ENCODE measurements at places on chromosomes 12 and 14.
A peak's percentile ranks its signal among the peaks of the same experiment; 100 is the strongest.

DNA sequence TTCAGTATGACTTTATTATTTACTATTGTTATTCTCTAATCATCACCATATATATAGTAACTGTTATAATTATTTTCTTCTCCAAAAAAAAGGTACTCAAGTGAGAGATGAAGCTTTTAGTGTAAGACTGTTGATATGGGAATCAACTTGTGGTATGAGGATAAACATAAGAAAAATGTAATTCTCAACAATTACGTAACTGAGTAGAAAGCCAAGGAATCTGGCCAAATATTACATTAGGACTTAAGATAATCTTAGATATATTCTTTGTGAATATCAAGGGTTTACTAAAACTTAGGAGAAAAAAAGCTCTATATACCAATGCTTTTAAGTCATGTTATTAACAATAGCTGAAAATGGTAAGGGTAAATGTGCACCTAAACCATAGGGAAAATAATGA, 13.3 kb downstream of the SENP1 start:
- no peak for DNase-seq

DNA sequence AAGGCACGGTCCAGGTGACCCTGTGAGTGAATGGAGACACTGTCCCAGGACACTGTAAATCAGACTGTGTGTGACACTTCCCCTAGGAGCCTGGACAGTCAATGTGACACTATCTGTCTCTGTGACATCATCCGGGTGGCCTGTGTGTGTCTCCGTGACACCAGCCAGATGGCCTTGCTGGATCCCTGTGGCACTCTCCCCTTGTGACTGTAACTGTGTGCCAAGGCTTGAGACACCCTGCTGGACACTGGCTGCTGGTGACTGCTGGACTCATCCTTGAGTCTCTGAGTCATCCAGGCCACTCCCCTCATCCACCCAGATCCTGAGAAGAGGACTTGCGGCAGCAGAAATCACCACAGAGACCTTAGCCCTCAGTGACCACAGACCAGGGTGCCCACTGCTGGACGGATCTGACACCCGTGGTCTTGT, 51.6 kb downstream of the MVK start:
- DNase-seq: no peak

- DNase-seq: no peak
These were observed 112.2 kb downstream of the SLC16A7 start for GRCh38 chr12:59708064-59708463.

- DNase-seq: no peak
These were observed 63.9 kb downstream of the VCPKMT start for GRCh38 chr14:50052517-50052916.

DNA sequence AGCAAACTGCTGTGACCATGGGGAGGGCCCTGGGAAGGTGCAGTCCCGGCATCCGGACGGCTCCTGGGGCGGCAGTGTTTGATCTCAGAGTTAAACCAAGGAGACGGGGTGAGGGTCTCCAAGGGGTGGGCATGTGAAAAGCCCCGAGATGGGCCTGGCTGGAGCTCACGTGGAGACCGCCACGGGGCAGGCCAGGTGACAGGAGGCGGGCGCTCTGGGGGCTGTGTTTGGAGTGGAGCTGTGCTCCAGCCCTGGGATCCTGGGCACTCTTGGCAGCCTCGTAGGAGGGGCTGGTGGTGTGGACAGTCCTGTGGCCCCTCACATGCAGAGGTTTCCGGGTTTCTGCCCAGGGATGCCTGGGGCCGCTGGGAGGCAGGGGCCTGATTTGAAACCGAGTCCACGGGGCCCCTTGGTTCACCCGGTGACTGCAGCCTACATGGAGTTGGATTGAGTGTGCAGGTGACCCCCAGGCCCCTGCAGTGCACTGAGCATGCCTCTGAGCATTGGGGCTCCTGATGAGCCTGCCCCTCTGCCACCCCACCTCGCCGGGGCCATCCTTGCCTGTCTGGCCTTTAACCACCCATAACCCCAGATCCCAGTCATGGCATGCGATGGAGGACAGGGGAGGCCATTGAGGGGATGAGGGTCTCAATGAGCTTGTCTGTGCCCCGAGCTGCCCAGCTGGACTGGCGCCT, 8.4 kb downstream of the KIF26A start:
- DNase-seq: peak; percentile 34

GRCh38 chr12:123982269-123982668, 9.3 kb downstream of the ZNF664 start:
- DNase-seq: no peak

GRCh38 chr12:14654416-14654815, 42.0 kb downstream of the GUCY2C start:
- no peak for DNase-seq

DNA sequence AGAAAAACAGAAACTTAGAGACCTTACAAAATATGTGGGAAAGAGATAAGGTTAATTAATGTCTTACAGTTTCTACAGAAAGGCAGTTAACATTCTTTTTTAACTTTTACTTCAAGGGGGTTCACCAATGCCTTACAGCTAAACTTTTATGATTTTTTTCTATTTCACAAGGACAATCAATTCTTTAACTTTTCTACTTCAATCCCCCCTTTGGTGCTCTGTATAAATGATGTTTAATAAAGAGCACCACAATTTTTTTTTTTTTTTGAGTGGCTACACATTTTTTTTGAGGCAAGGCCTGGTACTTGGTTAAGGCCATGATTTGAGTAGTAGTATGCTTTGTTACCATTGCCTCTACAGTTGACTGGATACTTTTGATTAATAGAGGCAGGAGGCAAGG, 279.6 kb downstream of the PRKD1 start:
- no peak for DNase-seq

DNA sequence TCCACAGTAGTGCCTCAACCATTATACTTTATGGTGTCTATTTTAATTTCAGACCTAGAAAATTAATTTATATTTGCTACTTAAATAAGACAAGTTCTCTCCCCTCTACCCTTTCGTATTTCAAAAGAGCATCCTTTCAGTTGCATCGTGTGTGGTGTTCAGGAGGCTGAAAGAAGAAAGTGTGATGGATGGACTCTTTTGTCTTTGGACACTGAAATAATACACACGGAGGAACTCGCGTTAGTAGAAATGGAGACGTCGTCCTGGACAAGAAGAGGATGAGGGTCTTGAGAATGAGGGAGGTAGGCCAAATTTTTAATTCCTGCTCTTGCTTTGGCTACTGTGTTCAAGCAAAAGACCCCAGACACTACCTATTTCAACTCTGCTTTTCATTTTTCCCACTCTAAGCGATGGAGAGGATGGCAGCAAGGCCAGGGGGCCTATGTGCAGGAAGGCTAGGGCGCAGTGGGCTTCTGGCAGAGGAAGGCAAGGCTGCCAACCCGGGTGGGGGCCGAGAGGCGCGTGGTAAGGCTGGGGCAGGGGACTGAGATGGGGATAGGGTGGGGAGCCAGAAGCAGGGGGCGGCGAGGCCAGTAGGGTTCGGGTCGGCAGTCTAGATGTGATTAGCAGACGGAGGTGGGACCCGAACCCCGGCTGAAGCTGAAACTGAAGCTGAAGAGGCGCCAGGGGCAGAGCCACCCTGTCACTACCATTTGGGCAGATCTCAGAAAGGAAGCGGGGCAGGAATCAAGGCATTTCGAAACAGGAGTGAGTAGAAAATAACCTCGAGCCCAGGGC, 722 bp downstream of the TMED8 start:
- DNase-seq: peak; percentile 44

DNA sequence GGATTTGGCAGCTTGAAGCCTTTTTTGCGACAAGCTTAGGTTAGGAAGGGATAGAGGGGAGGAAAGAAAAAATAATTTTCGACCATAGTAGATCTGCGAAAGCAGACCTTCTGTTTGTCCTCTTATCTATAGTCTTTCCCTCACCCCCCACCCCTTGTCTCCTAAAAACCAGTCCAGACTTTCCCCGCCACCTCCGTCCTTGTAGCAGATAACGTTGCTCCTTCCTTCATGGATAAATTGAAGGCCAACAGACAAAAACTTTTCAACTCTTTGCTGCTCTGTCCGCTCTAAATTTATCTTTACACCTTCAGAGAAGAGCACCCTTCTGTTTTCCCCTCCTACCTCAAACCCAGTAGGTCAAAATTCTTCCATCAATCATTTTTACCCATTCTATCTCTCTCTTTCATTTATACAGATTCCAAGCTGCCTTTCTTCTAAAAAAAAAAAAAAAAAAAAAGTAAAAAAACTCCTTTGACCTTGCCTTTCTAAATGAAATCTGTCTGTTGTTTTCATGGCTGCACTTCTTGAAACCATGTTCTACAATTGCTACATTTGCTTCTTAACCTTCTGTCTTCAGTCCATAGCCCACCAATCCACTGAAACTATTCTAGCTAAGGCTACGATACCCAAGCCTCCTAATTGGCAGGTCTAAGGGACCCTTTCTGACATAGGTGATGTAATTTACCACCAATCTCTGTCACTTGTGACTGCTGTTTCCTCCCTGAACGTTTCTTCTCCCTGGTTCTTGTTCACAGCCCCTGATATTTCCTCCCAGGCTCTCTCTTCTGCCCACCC, 11.1 kb upstream of the NEMF start:
- DNase-seq: no peak

GRCh38 chr14:73359445-73359844, 98.9 kb downstream of the NUMB start:
- DNase-seq: no peak

- no peak for DNase-seq
These were observed 162.6 kb downstream of the SLC15A4 start for GRCh38 chr12:128661226-128661569.

- DNase-seq: no peak
These were observed 79.9 kb downstream of the NEDD1 start for GRCh38 chr12:96986883-96987523.

DNA sequence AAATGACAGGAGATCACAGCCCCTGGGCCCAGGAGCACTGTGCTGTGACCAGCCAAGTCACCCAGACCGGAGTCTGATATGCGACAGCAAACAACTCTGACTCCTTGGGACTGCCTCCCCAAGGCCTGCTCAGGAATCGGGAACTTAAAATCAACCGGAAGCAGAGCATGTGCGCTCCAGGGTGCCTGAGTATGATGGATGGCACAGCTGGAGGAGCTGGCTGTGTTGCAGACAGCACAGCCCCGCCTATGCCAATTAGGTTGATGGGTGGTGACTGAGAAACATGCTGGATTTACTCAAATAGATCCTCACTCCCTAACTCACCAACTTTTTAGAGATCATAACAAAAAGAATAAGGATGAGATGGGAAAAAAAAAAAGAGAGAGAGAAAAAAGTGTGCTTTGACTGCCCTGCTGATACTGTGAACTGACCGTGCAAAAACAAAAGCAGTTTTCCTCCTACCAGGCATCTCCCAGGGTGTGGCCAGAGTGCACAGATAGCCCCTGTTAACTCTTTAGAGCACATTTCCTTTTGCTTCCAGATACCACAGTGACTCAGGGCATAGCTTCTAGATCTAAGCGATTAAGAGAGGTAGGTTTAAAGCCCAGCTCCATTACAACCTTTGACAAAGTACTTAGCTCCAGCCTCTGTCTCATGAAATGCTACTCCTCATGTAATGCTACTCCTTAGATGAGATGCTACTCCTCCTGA, 27.4 kb upstream of the STON2 start:
- DNase-seq: no peak

DNA sequence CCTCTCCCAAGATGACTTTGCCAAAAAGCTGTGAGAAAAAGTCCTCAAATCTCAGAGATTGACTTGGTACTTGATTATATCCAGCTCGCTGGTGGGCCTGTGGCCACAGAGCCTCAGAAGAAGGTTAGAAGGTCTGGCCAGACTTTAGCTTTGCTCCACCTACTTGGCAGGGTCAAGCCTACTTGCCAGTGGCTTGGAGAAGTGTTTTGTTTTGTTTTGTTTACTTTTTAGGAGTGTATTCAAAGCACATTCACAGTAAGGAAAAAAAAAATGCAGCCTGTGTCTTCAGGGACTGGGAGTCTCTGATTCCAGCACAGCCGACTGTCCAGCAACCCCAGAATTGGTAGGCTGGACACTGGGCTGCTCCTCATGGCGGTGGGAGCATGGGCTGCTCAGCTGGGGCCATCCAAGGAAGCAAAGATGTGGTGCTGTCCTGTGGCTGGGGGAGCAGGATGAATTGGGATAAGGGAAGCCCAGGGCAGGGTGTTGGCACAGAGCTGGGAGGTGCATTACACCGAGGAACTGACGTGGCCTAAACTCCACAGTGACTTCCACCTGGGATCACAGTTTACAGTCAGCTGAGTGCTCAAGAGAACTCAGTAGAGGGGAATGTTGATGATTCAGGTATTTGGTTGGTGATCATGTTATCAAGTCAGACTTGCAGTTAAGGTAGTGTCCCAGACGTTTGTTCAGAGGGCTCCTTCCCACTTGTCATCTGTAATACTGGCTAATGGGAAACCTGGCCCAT, 73.5 kb downstream of the PPP2R5C start:
- DNase-seq: no peak

- no peak for DNase-seq
These were observed 3.7 kb upstream of the IGF1 start for GRCh38 chr12:102484017-102484416.

- DNase-seq: no peak
These were observed 90.4 kb downstream of the MED13L start for GRCh38 chr12:116187151-116187511.

GRCh38 chr12:5871741-5872140, 73.3 kb downstream of the ANO2 start:
- DNase-seq: no peak

GRCh38 chr12:58046271-58046670, 104.9 kb downstream of the ATP23 start:
- no peak for DNase-seq

- no peak for DNase-seq
These were observed 33.4 kb downstream of the SLC11A2 start for GRCh38 chr12:50992819-50993218.

GRCh38 chr12:127401005-127401404, 866.0 kb upstream of the TMEM132C start:
- DNase-seq: no peak

DNA sequence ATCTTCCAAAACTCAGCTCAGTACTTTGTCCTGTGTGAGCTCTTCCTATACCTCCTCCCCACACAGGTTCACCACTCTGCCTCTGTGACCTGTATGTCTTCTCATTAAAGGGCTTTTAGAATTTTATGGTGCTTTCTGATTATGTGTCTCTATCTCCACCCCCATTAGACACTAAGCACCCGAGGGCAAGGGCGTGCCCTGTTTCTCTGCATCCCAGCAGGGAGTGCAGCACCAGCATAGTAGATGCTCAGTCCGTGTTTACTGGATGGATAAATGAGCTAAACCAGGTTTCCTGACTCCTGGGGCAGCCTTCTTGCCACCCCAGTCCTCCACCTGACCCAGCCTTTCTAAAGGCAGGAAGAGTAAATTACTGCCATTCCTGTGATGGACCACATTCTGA, 333.8 kb downstream of the CACNA1C start:
- DNase-seq: no peak

- no peak for DNase-seq
These were observed 342.5 kb downstream of the RMST start for GRCh38 chr12:97805146-97805545.

GRCh38 chr12:105741786-105742566, 396.8 kb downstream of the NUAK1 start:
- no peak for DNase-seq

GRCh38 chr14:30211326-30211725, 283.7 kb upstream of the PRKD1 start:
- no peak for DNase-seq

GRCh38 chr14:69027242-69027913, 48.3 kb upstream of the ACTN1 start:
- no peak for DNase-seq
